ENCODE measurements at places on chromosomes 16 and 17.

- no peak for DNase-seq
Measured at GRCh38 chr16:24087891-24088410, 168.2 kb upstream of the CACNG3 start.

DNA sequence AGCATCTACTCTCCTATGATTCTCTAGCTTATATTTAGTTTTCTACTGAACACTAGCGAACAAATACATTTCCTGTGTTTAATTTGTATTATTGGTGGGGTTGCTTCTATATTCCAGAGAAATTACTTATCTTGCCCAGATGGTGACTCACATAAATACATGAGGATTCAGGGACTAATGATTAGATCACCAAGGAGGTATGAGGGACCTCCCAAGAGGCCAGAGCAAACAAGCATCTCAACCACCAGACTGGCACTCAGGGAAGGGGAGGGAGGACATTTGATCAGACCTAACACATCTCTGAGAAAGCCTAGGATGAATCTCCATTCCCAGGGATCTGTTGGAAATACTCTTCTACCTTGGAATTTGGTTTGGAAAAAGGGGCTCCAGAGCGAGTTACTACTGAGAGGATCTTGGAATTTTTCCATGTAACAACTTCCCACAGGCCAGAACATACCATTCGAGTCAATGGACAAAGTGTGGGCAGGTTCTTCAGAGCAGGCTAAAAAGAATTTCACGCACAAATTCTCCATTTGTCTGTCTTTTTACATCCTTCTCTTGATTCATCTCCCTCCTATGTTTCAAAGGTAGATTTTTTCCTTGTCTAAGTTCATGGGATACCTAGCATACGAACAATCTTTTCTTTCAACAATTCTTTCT is 262.6 kb upstream of the MYOCD start:
- DNase-seq: no peak

DNA sequence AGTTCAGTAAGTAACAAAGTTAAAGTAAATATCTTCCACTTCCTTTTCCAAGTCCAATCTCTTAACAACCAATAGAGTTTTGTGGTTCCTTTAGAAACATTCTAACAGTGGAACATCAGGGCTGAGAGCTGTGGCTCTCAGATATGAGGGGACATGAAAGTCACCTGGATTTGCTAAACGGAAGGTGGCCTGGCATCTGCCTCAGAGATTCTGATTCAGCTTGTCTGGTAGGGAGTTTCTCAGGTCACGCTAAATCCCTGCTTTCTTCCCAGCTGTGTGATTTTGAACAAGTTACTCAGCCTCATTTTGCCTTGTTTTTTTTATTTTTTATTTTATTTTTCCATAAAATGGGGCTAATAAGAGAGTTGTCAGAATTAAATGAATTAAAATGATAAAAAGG is 411.0 kb upstream of the CDH11 start:
- no peak for DNase-seq

DNA sequence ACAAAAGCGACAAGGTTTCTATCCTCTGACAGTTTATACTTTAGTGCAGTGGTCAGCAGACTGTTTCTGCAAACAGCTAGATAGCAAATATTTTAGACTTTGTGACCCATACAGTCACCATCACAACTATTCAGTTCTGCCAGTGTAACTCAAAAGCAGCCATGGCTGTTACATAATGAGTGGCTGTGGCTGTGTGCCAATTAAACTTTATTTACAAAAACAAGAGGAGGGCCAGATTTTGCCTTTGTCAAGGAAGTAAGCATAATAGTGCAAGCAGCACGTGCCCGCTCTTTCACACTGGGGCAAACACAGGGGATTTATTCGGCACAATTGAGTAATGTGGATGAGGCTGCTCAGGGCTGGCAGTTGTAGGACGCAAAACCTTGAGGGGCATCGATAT is 551.5 kb downstream of the MAF start:
- DNase-seq: no peak

DNA sequence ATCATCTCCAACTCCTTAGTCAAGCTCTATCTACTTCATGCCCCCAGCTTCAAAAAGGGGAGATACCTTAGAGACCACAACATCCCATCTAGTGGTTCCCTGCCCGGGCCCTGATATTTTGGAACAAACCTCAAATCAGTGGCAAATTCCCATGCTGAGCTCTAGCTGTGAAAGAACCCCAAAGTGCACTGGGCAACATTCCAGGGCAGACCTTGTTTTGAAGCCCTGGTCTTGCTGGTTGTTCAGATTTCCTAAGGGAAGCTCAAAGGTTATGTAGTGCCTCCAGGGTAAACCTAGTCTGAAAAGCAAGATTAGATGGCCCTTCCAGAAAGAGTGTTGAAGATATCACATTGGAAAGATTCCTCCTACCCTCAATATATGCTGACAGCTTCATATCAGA is 16.3 kb downstream of the FAM117A start:
- no peak for DNase-seq

- DNase-seq: no peak
Measured at GRCh38 chr16:51050377-51050706, 100.7 kb downstream of the SALL1 start.

GRCh38 chr17:12600349-12600748 is 65.3 kb upstream of the MYOCD start:
- no peak for DNase-seq

DNA sequence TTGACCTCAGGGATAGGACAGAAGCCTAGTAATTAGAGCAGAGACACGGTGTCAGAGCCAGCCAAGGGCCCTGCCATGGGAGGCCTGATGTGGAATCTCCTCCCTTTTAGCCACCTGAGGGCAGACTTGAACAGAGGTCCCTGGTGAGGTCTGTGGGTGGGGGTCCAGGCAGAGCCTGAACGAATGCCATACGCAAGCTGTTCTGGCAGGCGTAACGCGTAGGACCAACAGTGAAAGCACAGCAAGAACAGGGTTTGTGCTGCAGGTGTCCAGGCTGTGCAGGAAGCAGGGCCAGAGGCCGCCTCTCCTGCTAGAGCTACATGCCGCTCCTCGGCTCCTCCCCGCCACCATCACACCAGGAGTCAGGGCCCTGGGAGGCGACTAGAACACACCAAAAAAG is 81.9 kb upstream of the TBX2 start:
- no peak for DNase-seq

GRCh38 chr16:23298290-23298915 is 3.7 kb upstream of the SCNN1B start:
- DNase-seq: no peak

DNA sequence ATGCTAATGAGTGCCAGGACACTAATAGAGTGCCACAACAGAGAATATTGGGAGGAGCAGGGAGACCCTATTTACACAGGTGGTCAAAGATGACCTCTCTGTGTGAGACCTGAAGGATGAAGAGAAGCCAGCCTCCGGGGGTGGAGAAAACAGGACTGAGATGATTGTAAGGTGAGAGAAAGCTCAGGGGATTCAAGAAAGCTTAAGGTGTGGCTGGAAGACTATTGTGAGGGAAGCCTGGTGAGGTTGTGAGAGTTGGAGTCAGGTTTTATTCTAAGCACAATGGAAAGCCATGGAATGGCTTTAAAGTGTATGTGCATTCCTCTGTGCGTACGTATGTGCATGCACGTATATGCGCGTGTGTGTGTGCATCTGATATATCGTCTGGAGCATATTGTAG is 10.4 kb upstream of the MARCHF10 start:
- no peak for DNase-seq

DNA sequence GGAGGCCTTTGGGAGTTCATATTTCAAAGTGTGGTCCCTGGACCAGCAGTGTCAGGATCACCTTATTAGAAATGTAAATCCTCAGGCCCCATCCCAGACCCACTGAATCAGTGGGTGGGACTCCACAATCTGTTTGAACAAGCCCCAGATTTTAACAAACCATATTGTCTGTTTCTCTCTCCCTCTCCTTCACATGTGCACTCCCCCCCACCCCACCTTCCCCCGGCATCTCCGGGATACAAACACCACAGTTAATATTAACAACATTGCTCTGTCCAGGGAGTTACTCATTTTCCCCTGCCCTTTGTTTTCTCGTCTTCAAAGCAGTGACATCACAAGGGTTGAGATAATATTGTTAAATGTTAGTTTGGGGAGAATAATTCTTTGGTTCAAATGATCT is 127.3 kb downstream of the KATNIP start:
- DNase-seq: no peak

DNA sequence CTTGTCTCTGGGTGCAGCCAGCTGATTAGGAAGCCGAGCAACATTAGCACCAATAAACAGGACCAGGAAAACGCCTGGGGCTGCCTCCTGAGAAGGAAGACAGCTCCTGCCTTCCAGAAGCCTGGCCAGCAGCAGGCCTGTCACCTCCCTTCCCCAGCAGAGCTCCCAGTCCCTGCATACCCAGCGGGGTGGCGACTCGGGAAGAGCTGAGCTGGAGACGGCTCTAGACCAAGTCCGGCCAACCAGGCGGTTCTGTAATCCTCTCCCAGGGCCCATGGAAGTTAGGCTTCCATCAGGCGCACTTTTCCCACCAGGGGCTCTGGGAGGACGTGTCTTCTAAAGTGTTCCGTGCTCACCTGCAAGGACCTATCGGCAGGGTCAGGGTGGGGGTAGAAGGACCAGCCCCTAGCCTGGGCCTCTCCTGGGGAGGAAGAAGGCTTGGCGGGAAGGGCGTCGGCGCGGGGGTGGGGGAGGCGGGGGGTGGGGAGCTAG is 12.0 kb upstream of the CLUH start:
- no peak for DNase-seq

DNA sequence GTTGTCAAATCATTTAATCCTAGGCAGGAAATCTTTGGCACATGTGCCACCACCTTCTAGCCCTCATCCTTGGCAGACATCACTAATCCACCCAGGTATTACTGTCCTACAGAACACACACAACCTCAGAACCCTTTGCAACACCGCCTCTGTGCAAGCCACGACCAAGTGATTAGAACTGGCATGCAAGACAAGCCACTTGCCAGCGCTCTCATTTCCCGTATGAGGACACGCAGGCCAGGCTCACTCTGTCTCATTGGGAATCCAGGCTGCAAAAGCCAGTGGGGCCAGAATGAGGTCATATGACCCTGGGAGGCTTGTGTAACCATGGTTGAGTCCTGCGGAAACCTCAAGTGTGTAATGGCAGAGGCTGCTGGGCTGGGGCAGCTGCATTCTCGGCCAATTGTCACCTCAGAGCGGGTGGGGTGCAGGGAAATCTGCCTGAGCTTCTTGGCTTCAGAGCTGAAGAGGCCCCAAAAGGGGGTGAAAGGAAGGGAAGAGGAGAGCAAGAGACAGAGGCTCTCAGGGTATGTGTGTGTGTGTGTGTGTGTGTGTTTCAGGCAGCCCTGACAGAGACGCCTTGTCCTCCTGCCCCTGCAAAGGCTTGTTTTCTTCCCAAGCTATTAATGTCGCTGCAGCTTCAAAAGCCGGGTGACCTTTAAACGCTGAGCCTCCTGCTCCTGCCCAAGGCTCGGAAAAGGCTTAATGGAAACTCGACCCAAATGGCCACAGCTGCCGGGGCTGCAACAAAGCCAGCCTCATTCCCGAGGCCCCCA is 43.2 kb upstream of the MRPS23 start:
- peak; percentile 98 for DNase-seq
